NCI-H2171 (cell line): ENCODE measurements at places on chromosomes 7 and 10.
A peak's percentile ranks its signal among the peaks of the same experiment; 100 is the strongest.

DNA sequence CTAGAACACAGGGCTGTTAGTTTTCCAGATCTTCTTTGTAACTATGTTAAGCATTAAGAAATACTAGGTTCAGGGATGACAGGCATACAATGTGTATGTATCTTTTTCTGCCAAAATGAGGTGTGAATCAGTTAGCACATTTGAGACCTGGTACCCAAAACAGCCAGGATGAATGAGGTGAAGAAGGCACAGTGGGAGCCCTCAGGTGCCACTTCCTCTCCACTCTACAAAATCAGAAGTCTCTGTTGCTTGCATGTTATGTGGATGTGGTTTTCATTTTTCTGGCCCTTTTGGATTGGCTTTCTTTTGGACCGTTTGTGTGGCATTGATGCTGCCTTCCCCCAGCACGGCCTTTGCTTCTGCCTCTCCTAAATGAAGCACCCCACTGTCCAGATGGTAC lies 15.4 kb upstream of the TBXAS1 start:
- DNase-seq = no peak

DNA sequence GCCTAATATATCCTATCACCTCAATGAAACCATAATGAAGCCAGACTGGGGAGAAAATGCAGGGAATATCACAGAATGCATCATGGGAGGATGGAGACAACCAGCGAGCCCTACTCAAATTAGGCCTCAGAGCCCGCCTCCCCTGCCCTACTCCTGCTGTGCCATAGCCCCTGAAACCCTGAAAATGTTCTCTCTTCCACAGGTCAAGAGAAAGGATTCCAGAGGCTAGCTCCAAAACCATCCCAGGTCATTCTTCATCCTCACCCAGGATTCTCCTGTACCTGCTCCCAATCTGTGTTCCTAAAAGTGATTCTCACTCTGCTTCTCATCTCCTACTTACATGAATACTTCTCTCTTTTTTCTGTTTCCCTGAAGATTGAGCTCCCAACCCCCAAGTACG lies 31.5 kb downstream of the PRSS2 start:
- DNase-seq = no peak

GRCh38 chr10:19063986-19064385 lies 15.4 kb downstream of the MALRD1 start:
- no peak for DNase-seq

DNA sequence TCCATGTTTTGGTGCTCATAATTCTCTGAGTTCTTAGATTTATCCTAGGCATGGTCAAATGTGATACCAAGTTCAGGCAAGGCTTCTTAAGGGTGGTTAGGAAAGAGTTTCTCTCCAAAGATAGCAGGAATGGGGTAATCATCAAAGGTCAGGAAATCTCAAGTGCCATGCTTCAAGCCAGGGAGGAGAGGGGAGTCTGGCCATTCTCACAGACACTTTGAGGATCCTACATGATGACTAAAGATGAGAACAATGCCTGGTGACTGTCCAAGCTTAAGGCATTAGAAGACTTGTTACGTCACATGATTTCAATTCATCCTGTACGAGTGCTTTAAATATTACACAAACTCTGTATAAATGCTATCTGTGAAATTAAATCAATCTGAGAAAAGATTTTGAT lies 59.4 kb downstream of the POM121L12 start:
- no peak for DNase-seq

DNA sequence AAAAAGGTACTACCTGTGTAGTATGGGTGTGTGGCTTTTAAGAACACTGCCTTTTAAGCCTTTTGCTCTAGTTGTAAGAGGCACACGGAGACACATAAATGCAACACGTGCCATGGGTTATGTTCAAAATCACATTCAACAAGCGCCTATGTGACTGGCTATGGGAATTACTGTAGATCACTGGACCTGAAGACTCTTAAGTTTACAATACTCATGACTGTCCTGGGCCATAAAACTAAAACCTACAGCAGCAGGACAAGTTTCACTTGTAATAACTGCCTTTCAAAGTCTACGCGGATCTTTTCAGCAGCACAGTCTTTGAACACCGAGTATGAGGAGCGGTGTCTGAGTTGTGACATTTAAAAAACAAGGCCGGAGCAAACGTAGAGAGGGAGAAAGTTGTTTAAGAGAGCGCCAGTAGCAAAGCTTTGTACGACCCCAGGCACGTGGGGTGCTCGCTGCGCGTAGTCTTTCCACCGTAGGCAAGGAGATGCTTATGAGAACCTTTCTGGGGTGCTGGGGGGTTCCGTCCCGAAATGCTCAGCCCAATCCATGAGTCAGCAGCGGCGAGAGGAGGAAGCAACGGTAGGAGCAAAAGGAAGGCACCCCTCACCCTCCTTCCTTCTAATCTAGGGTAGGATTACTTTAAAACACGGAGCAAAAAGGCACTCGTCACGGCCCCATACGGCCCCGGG lies 662 bp downstream of the DNAJC2 start:
- DNase-seq = no peak

GRCh38 chr10:125243532-125244253 lies 83.3 kb upstream of the CTBP2 start:
- no peak for DNase-seq

DNA sequence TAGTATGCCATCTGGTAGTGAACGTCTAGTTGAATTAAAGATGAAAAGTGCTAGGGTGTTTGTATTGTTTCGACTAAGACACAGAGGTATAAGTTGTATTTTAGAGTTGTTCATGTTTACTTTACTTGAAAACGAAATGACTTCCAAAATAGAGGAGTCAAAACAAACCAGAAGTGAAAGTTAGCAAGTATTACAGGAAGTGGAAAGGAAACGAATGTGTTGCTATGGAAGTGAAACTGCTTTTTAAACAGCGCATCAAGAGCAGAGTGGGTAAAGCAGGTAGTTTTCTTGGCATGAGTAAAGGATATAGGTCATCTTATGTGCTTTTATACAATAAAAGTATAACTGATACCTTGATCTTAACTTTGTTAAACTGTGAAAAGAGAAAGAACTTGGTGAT lies 20.0 kb upstream of the GALNTL5 start:
- DNase-seq = no peak

GRCh38 chr10:119942973-119943372 lies 50.4 kb downstream of the SEC23IP start:
- no peak for DNase-seq

DNA sequence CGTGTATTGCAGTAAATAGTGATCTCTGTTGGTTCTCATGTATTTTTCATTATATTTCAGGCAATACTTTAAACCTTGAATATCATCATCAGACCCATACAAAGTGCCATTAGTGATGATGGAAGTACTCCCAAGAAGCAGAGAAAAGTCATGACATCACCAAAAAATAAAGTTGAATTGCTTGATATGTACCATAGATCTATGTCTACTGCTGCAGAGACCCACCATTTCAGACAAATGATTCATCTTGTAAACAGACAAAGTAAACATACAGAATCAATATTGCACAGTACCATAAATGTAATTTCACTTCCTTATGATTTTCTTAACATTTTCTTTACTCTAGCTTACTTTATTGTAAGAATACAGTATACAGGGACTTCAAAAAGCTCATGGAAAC lies 347.8 kb downstream of the IPMK start:
- DNase-seq = no peak

GRCh38 chr10:35136263-35136815 lies 9.7 kb downstream of the CREM start:
- no peak for DNase-seq

DNA sequence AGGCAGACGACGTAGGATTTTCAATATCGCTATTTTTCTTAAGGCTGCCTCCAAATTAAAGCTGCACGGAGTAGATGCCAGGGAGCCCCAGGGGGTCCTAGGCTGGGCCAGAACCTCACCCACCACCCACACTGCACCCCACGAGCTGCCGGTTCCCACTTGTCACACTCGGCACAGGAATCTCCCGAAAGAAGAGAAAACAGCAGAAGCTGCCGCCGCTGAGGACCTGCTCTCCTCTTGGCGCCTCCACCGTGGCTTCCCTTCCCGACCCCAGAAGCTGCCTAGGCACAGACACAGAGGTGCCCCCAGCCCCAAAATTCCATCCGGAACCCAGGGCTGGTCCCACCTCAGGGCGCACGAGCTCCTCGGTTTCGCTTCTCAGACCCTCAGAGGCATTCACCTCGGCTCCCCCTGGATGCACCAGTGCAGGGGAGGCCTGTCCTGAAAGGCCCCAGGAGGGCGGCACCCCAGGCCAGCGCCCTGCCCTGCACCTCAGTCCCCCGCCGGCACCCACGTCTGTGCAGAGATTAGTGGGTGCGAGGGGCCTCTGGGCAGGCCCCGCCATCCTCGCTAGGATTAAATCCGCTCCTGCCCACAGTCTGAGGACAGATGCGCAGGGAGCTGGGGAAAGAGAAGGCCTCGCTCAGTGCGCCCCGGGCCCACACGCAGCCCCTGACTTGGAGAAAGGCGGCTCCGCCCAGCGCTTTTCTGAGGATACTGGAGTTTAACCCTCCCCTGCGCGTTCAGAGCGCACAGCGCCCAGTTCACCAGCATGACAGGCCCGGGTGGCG lies 99.2 kb downstream of the PTPRN2 start:
- DNase-seq = no peak

- no peak for DNase-seq
Observed at GRCh38 chr7:28481091-28481926, 69.0 kb downstream of the CREB5 start.

DNA sequence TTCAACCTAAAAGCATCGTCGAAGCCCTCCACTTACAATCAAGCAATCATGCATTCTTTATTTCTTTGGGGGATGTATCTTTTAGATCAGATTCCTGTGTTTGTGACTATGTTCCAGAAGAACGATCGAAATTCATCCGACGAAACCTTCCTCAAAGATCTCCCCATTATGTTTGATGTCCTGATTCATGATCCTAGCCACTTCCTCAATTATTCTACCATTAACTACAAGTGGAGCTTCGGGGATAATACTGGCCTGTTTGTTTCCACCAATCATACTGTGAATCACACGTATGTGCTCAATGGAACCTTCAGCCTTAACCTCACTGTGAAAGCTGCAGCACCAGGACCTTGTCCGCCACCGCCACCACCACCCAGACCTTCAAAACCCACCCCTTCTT lies 13.8 kb downstream of the GPNMB start:
- DNase-seq = no peak

- DNase-seq = no peak
Observed at GRCh38 chr7:101629171-101629570, at the start of gene MYL10. Gene MYL10, minus strand, starts transcription at chr7:101629296. Its CDS starts 178 bp downstream, at chr7:101629118.

DNA sequence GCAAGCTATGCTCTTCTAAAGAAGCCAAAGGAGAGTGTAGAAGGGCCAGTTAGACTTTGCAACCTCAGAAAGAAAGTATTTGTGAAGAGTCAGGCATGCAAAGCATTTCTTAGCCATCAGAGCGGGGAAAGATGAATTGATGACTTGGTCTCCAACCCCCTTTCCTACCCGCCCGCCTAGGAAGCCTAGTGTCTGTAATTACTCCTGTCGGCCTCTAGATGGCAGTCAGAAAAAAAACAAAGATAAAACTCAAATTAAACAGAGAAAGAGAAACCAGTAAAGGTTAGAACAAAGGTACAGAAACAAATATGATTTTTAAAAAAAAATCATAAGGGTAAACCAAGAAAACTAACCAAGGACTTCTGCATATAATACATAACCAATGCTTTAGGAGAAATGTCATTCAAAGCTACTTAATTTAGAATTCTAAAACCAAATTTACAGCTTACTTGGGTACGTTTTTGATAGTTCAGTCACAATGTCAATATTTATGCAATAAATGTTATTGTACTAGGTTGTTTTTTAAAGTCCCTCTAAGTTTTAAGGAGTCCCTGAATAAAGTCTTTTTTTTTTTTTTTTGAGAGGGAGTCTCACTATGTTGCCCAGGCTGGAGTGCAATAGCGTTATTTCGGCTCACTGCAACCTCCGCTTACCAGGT lies 97.6 kb downstream of the LYZL1 start:
- DNase-seq = no peak

GRCh38 chr10:126663328-126663727 lies 7.2 kb downstream of the C10orf90 start:
- no peak for DNase-seq

GRCh38 chr10:117674201-117674600 lies 131.7 kb downstream of the EMX2 start:
- DNase-seq = no peak

GRCh38 chr7:2523941-2524807 lies 4.6 kb downstream of the LFNG start:
- DNase-seq = peak; percentile 91

GRCh38 chr7:2405601-2406345 lies 2.4 kb downstream of the CHST12 start:
- DNase-seq = no peak
